ENCODE measurements at places on chromosomes 16 and 17. TPM values are rescaled to one million over a fixed set of nuclear protein-coding genes. Genes with fewer than 3 reads are reported as not detected.

JMJD6 gene
- total RNA-seq: 41.2 TPM

PGP gene
- 58.3 TPM for total RNA-seq

CANT1 gene
- 50.9 TPM for total RNA-seq

C17orf75 gene
- 15.4 TPM for total RNA-seq

C17orf113 gene
- total RNA-seq: 0.98 TPM

SPN gene
- 0.43 TPM for total RNA-seq

SNX20 gene
- not detected for total RNA-seq

KIF1C gene
- total RNA-seq: 75.0 TPM

RAMP2 gene
- total RNA-seq: 1.0 TPM

TUBB3 gene
- total RNA-seq: 996 TPM

GUCY2D gene
- not detected for total RNA-seq

DPEP2 gene
- total RNA-seq: not detected

C16orf86 gene
- total RNA-seq: 4.7 TPM

PIRT gene
- not detected for total RNA-seq

POLR2C gene
- 64.5 TPM for total RNA-seq

ZNF276 gene
- 21.6 TPM for total RNA-seq

RDM1 gene
- total RNA-seq: 2.8 TPM

RMI2 gene
- total RNA-seq: 26.2 TPM

NPIPA8 gene
- not detected for total RNA-seq

GTF3C1 gene
- 73.2 TPM for total RNA-seq

GOSR2 gene
- total RNA-seq: 25.5 TPM

CD300H gene
- total RNA-seq: not detected

ABI3 gene
- 0.86 TPM for total RNA-seq

AATK gene
- 0.87 TPM for total RNA-seq

CAVIN1 gene
- 184 TPM for total RNA-seq

CBFB gene
- 178 TPM for total RNA-seq

CFAP97D1 gene
- total RNA-seq: not detected

ELAC2 gene
- total RNA-seq: 115 TPM

HS3ST4 gene
- not detected for total RNA-seq

UMOD gene
- not detected for total RNA-seq

SHCBP1 gene
- 27.9 TPM for total RNA-seq

LITAFD gene
- not detected for total RNA-seq

TSPAN10 gene
- 0.14 TPM for total RNA-seq

HCRT gene
- total RNA-seq: not detected

CCDC78 gene
- 1.9 TPM for total RNA-seq

UTS2R gene
- not detected for total RNA-seq

HOXB1 gene
- total RNA-seq: not detected

TBX21 gene
- not detected for total RNA-seq

ZSCAN10 gene
- not detected for total RNA-seq

IRX6 gene
- 2.2 TPM for total RNA-seq

TMEM204 gene
- not detected for total RNA-seq

ACAP1 gene
- 1.4 TPM for total RNA-seq

SPEM1 gene
- not detected for total RNA-seq

ZNF423 gene
- total RNA-seq: 0.22 TPM

ECI1 gene
- 92.2 TPM for total RNA-seq

SDR42E2 gene
- total RNA-seq: 0.12 TPM

C1QL1 gene
- total RNA-seq: 0.22 TPM

UNC45B gene
- not detected for total RNA-seq

MAP3K3 gene
- 12.8 TPM for total RNA-seq

CDH15 gene
- not detected for total RNA-seq

CES5A gene
- not detected for total RNA-seq

RHBDF1 gene
- 17.5 TPM for total RNA-seq

PABPN1L gene
- not detected for total RNA-seq

SEZ6L2 gene
- 12.8 TPM for total RNA-seq
